Smooth muscle cell of bladder (primary cell): ENCODE measurements at places on chromosomes 6 and 20. TPM values are rescaled to one million over a fixed set of nuclear protein-coding genes. Genes with fewer than 3 reads are reported as not detected.

The MAFB gene
- under 0.01 and 0.83 TPM in 2 replicates for total RNA-seq

The FAM229B gene
- total RNA-seq, result 35.7 and 38.8 TPM in 2 replicates

The CD24 gene
- 0.57 and 0.83 TPM in 2 replicates for total RNA-seq

The ZSCAN23 gene
- 4.4 and 6.0 TPM in 2 replicates for total RNA-seq

The PLCB4 gene
- total RNA-seq, result 1.9 and 2.0 TPM in 2 replicates

The PRND gene
- 0.14 and 0.18 TPM in 2 replicates for total RNA-seq

The CNKSR3 gene
- 2.1 and 4.2 TPM in 2 replicates for total RNA-seq

The ACSS1 gene
- total RNA-seq, result 3.6 and 5.5 TPM in 2 replicates

The ACTL10 gene
- total RNA-seq, result 1.3 and 1.9 TPM in 2 replicates

The WASF1 gene
- 5.8 and 6.5 TPM in 2 replicates for total RNA-seq

The PRPH2 gene
- 1.8 and 2.5 TPM in 2 replicates for total RNA-seq

The BMP6 gene
- total RNA-seq, result 29.0 and 70.7 TPM in 2 replicates

The CRYBG1 gene
- 4.1 and 4.4 TPM in 2 replicates for total RNA-seq
